ENCODE measurements at places on chromosomes 3 and 15. TPM values are rescaled to one million over a fixed set of nuclear protein-coding genes. Genes with fewer than 3 reads are reported as not detected.

DNA sequence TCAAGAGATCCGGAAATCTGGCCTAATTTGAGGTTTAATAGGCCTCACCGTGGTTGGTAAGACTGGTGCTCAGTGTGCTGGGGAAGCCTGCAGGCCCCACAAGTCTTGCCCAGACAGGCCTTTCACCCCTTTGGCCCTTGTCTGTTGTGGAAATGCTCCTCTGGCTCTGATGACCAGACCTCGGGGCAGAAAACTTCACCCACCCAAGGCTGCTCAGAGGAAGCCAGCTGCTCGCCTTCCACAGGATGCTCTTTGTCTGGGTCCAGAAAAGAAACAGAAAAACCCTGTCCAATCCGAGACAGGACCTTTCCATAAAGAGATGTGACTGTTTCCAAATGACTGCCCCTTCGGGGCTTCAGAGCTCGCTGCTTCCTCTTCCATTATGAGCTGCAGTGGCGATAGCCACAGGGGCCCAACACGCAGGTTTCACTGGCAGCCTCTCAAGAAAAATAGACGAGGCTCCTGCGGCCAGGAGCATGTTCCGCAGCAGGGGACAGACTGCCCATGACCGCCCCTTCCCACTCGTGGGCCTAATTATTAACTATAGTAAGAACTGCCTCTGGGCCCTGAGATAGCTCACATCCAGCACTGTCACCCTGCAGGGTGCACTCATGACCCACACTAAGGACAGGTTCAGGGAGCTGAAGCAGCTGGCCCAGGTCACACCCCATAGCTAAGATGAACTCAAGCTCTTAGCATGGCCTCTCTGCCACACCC is 6.8 kb upstream of the SNX22 start:
- no peak for DNase-seq

DNA sequence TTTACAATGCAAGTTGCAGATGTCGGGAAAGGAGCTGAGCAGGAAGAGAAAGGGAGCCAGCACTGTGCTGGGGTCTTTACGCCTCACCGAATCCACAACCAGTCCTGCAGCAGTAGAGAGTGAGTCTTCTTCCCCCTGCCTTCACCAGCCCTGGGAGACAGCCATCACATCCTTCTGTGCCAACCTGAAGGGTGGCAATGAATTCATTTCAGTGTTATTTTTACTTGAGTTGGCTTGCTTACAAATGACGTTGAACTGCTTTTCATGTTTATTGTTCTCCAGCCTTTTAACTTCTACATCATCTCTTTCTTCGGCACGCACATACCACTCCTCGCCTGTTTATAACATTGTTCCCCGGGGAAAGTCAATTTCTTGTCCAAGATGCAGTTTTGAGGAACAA is 77.1 kb downstream of the TRIM42 start:
- no peak for DNase-seq

RBPMS2 gene
- total RNA-seq: 1.5 TPM

HIGD2B gene
- total RNA-seq: not detected

DNA sequence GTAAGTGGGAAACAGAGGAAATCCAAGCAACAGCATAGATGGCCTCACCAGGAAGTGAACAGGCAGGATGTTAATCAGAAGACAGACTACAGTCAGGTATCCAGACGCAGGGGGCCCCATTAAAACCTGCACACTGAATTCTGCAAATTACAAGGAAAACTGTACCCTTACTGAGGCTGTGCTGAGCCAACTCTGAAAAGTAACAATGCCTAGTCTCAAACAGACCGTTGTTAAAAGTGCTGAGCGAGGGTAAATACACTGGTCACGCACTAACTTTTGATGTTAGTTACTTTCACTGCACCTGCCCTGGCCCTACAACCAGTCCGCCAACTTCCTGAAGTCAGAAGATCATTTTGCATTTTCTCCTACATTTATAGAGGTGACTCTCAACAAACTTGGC is 1.0 kb downstream of the TAMM41 start:
- DNase-seq: no peak

DNA sequence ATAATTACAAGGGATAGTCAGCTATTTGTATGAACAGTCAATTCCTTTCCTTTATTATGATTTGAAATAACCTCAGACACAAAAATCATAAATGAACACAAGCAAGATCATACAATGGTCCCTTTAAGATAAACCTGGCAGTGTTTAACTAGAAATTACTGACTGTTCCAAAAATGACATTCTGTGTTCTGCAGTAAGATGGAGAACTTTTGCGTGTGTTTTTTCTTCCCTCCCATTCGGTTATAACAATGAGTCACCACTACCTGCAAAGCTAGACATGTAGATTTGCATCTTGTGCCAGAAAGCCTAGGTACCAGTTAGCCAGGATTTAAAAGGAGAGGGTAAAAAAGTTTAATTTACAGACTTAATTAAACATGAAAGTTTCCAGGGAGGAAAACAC is 248.2 kb upstream of the ADAMTS9 start:
- no peak for DNase-seq

ACSBG1 gene
- total RNA-seq: not detected

VILL gene
- total RNA-seq: 9.8 TPM

DNA sequence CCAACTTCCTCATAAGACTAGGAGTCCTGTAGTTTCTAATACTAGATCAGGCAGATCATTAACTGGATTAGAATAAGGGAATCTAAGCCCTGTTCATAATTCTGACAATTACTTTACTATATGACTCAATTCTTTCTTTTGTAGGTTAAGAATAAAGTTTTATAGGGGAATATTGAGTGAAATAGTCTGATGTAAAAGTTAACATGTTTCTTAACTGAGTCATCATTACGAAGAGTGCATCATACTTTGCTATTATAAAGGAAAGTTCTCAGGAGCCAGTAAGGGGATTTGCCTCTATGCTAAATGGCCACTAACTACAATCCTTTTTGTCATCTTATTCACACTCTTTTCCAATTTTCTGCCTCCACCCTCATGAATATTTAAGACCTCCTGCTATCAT is 63.1 kb downstream of the POLQ start:
- no peak for DNase-seq

DNA sequence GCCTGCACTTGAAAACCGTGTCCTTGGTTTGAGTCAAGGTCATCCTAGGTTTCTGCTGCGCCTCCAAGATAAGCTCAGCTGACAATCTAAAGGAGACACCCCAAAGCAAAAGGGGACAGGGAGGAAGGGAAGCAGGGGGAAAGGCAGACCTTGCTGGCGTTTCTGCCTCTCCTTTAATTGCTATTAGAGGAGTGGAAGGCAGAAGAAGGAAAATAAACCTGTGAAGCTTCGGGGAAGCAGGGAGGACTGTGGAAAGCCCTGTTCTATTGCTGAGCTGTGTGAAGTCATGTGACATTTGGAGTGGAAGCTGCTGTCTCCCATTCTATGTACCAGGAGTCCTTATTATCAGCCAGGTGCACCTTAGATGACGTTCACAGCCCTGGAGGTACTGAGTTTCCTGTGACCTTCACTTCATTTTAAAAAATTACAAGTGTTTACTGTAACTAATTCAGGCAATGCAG is 21.5 kb upstream of the CHD2 start:
- DNase-seq: no peak

CFAP20DC gene
- 5.1 TPM for total RNA-seq

DNA sequence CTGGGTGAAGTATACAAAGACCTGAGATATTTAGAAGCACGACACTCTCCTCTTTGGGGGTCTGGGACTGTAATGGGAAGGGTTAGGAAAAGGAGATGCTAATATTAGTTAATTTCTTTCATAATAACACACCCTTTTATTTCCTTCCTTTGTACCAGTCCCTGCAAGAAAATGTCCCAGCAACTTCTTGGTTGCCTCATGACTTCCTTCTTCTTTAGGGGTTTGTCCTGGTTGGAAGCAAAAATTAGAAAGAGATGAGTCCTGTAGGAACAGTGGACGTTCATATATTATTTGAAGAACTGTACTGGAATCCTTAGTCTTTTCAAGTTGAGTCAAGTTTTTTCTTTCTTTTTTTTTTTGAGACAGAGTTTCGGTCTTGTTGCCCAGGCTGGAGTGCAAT is 227.8 kb upstream of the TBL1XR1 start:
- DNase-seq: no peak

DNA sequence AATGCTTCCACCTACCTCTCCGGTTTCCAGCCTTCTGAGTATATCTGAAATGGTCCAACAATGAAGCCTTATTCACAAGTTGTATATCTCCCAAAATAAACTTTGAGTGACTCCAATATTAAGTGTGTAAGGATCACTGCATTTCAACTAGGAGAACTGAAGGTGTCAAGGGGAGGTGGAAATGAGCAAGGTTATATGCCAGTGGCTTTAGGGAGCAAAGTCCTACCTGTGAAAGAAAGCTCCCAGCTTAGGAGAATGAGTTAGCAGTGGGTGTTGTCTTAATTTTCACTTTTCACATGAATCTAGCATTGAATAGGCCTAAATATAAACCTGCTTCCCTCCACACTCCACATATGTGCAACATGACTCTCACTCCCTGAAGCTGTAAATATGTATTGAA is 29.0 kb downstream of the LMCD1 start:
- no peak for DNase-seq

THPO gene
- total RNA-seq: 0.51 TPM

DNA sequence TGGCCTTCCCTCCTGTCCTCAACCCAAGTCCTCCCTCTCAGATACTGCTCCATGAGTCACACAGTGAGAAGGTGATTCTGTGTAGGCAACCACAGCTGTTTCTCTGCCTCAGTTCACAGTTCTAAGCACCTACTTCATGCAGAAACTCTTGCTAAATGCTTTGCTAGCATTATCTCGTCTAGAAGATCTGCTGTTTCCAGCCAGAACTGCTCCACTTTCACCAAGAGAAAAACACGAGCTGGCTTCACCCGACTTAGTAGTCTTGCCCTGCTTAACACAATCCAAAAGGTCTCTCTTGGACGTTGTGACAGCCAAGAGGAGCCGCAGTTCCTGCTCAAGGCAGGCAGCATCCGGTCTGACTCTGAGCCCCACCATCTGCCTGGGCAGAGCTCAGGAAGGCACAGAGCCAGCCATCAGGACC is 272.1 kb downstream of the UACA start:
- DNase-seq: no peak

EXD1 gene
- not detected for total RNA-seq

GRCh38 chr15:76938752-76939151 is 7.2 kb downstream of the RCN2 start:
- no peak for DNase-seq

MEGF11 gene
- not detected for total RNA-seq

GRCh38 chr3:64107190-64107589 is 83.9 kb upstream of the PSMD6 start:
- DNase-seq: no peak

DNA sequence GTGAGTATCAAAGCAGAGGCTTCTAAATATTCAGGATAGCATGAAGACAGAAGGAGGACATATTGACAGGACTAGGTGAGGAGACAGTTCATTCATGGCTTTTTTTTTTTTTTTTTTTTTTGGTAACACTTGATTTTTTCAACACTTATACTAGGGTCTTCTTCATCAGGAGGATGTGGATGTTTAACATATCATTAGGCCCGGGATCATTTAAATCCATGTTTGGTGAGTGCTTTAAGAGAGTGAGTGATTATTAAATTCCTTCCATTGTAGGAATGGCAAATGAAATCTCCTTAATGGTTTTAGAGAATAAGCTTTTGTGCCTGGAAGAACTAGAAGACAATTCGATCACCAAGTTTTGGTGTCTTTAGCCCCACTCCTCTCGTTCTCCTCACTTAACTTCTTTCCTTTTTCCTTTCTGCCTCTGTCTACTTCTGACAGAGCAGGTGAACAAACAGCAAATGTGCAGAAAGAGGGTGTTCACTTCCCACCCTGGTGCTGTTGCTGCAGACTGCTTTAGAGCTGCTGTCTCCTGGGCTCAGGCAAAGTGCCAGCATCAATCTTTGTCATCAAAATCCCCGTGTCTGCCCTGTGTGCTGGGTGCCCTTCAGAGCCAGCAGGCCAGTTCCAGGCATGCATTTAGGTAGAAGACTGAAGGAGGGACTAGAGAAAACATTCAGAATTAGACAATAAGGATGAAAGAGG is 35.6 kb upstream of the RAB11A start:
- DNase-seq: no peak

- DNase-seq: no peak
These were observed 132.9 kb downstream of the KCNMB2 start for GRCh38 chr3:178669022-178669601.

DNA sequence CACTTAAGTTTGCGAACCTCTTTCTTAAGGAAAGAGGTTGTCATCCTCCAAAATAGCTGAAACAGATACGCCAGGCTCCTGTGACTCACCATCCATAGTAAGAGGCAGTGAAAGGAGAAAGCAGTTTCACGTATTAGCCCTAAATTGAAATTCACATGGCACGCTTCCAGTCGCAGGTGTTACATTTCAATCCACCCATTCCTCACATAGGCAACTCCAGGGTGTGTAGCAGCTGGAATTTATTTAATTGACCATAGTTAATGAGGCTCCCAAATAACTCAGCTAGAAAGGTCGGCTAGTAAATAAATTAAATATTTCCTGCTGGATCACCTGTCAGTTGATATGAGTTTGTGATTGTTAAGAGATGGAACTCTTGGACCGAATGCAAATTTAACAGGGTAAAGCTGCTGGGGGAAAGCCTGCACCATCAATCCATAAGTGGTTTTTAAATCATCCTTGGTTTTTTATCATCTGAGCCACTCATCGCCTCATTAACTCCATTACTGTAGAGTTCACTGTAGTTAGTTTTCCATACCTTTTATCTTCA is 19.6 kb downstream of the NSUN3 start:
- no peak for DNase-seq

FANCD2OS gene
- total RNA-seq: not detected

CALML4 gene
- 7.4 TPM for total RNA-seq

DNA sequence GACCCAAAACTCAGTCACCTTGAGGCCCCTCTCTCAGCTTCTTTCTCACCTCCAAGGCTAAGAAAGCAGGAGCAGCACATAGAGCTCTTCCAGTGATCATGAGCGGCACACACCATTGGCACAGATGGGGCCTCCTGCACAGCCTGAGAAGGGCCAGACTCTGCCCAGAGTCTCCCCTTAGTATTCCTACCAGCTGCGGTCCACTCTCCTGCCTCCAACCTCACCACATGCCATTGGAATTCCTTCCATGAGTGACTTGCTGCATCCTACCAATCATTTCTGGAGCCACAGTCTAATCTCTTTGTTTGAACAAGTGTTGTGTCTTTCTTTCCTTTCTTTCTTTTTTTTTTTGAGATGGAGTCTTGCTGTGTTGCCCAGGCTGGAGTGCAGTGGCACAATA is 39.3 kb downstream of the CDCP1 start:
- no peak for DNase-seq

DNA sequence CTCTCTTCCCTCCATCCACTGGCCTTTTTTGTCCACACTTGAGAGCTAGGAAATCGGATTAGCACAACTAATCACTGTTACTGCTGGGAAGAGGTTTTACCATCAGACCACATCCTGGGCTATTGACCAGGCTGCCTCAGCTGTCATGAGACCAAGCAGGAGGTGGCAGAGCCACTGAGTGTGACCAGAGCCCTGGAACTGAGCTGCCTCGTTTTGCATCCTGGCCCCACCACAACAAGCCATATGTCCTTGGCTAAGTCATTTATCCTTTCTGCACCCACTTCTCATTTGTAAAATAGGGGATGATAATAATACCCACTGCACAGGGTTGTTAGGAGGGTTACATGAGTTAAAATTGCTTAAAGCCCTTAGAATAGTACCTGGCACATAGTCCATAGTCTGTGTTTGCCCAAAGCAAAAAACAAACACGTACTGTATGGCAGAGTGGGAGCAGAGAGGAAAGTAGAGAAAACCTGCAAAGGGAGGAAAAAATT is 34.1 kb downstream of the TMEM158 start:
- DNase-seq: no peak

Measured in uterus (tissue), 4 donors.